Heart left ventricle (tissue), 16 donors: ENCODE measurements at places on chromosomes 6 and 20. TPM values are rescaled to one million over a fixed set of nuclear protein-coding genes. Genes with fewer than 3 reads are reported as not detected.

DNA sequence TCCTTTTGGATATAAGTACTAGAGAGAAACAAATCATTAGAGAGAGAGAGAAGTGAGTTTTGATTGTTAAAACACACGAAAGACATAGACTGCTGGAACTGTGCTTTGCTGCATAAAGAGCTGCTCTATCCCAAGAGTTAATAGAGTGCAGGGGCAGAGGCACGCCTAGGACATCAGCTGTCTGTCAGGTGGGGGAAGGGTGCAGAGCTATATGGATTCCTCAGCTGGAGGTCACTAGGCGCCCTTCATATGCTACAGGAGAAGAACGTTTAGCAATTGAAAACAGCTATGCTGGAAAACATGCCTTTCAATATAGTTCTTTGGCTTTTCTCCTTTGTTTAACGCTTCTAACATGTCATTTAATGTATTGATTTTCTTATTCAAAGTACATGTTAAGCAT lies 169.0 kb upstream of the MCHR2 start:
- no peaks in the 10 kb centered on the region for H3K36me3 ChIP-seq
- H3K27me3 ChIP-seq, result no peaks in the 10 kb centered on the region
- no peak overlapping the region for H3K27ac ChIP-seq
- H3K4me3 ChIP-seq, result no peak overlapping the region
- no peak for DNase-seq

- DNase-seq, result no peak
- H3K4me3 ChIP-seq, result no peak overlapping the region
- H3K4me1 ChIP-seq, result peaks cover 10% of the 10 kb centered on the region
- H3K27me3 ChIP-seq, result no peaks in the 10 kb centered on the region
Observed at GRCh38 chr6:163038317-163038716, 310.5 kb downstream of the PACRG start.

DNA sequence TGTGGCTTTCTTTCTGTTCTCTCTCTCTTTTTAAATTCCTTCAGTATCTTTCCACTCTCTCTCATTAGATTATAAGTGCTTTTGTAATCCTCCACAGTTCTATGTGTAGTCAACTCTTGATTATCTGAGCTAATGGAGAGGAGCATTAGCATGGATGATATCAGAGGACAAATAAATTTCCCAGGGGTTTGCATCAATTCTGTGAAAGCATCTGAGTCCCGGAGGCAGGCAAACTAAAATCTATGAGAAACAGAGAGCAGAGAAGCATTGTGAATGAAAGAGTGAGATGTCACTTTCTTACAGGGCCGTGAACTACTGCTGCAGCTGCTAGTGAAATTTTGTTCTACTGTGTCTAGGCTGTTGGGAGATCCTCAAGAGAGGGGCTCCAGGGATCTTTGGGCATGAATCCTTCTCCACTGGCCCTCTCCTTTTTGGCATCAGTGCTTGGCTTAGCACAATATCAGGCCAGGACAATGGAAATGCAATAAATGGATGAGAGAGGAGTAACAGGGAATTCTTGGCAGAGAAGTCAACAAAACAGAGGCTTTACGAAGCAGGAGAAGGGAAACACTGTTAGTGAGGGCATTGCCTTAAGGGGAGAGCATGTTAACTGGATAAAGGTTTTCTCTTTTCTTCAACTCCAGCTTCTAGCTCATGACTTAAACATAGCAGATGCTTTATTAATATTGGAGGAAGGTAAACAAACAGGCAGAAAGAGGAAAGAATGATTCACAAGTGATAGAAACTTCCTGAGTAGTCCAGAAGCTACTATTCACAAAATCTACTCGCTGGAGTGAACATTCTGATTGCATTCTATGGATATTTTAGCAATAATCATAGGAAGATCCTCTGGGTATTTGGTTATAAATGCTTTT lies 847.0 kb upstream of the MAP3K7 start:
- H3K4me1 ChIP-seq, result no peaks in the 10 kb centered on the region
- DNase-seq, result no peak
- H3K36me3 ChIP-seq, result no peaks in the 10 kb centered on the region
- no peaks in the 10 kb centered on the region for H3K27me3 ChIP-seq
- no peak overlapping the region for H3K27ac ChIP-seq
- H3K4me3 ChIP-seq, result no peak overlapping the region

DNA sequence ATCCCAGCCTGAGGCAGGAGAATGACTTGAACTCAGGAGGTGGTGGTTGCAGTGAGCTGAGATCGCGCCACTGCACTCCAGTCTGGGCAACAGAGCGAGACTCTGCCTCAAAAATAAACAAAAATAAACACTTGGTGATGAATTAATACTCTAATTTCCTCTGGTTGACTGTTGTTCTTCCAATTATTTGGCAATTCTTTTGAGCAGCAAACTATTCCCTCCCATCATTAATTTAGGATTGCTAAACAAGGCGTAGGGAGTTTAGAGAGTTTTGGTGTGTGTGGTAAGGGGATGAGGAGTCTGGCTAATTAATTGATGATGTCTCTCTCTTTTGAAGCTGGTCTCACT lies 2.7 kb upstream of the ID1 start:
- H3K4me1 ChIP-seq, result no peaks in the 10 kb centered on the region
- H3K4me3 ChIP-seq, result no peak overlapping the region
- DNase-seq, result no peak
- no peaks in the 10 kb centered on the region for H3K27me3 ChIP-seq
- H3K27ac ChIP-seq, result no peak overlapping the region

DNA sequence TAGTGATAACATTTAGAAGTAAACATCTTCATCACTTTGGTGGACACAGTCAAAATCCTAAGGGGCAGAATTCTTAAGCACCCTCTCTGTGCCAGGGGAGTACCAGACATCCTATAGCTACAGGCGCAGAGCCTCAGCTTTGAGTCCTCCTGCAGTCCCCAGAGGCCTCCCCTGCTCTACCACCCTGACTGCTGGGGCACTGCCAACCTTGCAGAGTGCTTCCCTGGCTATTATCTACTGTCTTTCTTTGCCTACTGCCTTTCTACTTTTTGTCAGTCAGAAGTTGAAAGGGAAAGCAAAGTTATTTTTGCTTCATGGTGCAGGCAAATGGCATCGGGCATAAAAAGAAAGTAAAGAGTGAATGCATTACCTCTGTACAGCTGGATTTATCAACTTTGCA lies 80.1 kb downstream of the AIG1 start:
- no peak overlapping the region for H3K4me3 ChIP-seq
- peaks cover 19% of the 10 kb centered on the region for H3K36me3 ChIP-seq
- peak; percentile 52 for DNase-seq
- H3K4me1 ChIP-seq, result no peaks in the 10 kb centered on the region

GRCh38 chr20:24702501-24703283 lies 233.3 kb downstream of the SYNDIG1 start:
- no peak overlapping the region for H3K27ac ChIP-seq
- H3K4me1 ChIP-seq, result no peaks in the 10 kb centered on the region
- DNase-seq, result no peak

GRCh38 chr6:31252625-31253024 lies 19.3 kb downstream of the HLA-C start:
- H3K27ac ChIP-seq, result no peak overlapping the region
- H3K27me3 ChIP-seq, result peaks cover 3% of the 10 kb centered on the region
- DNase-seq, result no peak
- H3K4me1 ChIP-seq, result no peaks in the 10 kb centered on the region
- no peaks in the 10 kb centered on the region for H3K36me3 ChIP-seq

- H3K27ac ChIP-seq, result no peak overlapping the region
- no peak overlapping the region for H3K4me3 ChIP-seq
- H3K36me3 ChIP-seq, result no peaks in the 10 kb centered on the region
- H3K4me1 ChIP-seq, result peaks cover 9% of the 10 kb centered on the region
- H3K27me3 ChIP-seq, result no peaks in the 10 kb centered on the region
- no peak for DNase-seq
Observed at GRCh38 chr20:17541596-17541995, 10.4 kb upstream of the BFSP1 start.

DNA sequence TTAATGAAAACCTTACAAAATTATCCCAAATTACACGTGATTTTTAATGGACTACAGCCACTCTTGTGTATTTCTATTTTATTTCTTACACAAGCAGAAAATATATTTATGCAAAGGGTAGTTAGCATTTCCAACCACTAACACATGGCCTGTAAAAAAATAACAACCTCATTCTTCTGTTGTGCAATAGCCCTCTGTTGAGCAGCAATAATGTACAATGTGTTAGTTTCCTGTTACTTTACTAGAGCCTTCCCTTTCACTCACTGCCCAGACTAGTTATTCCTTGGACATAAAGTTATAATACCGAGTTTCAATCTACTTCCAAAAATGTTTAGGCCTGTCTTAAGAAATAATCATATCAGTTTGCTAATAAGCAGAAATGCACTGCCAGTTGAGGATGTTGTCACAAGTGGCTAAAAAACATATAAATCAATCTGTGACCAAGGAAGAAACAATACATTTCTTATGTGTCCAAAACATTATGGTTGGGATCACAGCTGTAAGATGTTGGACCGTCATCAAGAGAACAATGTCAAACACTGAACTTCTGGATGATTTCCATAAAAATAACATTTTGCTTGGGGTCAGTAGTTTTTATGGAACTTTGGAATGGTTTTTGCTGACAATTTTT lies 73.6 kb upstream of the RNF146 start:
- DNase-seq, result no peak
- no peaks in the 10 kb centered on the region for H3K27me3 ChIP-seq
- H3K36me3 ChIP-seq, result no peaks in the 10 kb centered on the region
- H3K27ac ChIP-seq, result peak overlapping the region; percentile 13
- H3K4me3 ChIP-seq, result no peak overlapping the region

GRCh38 chr20:25580711-25581110 lies 4.6 kb downstream of the NINL start:
- no peaks in the 10 kb centered on the region for H3K27me3 ChIP-seq
- DNase-seq, result no peak
- H3K27ac ChIP-seq, result no peak overlapping the region

DNA sequence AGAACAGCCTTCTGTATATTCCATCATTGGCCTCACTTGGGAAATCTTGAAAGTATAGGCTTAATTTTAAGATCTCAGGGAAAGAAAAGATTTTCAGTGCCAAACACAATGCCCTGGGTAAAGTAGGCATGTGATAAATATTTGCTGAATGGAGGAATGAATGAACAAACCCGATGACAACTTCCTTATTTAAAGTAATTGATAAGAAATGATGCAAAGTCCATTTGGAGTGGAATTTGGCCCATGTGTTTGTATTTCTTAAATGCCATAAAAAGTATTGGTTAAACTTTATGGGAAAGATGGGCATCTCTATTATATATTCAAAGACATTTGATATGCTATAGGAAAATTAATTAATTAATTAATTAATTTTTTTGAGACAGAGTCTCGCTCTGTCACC lies 3.7 kb downstream of the TIAM2 start:
- peaks cover 4% of the 10 kb centered on the region for H3K4me1 ChIP-seq
- DNase-seq, result no peak
- H3K27me3 ChIP-seq, result peaks cover 3% of the 10 kb centered on the region

- no peaks in the 10 kb centered on the region for H3K36me3 ChIP-seq
- H3K27me3 ChIP-seq, result no peaks in the 10 kb centered on the region
- no peak for DNase-seq
- no peak overlapping the region for H3K4me3 ChIP-seq
- H3K27ac ChIP-seq, result no peak overlapping the region
Observed at GRCh38 chr6:132974122-132974521, 159.8 kb downstream of the RPS12 start.

DNA sequence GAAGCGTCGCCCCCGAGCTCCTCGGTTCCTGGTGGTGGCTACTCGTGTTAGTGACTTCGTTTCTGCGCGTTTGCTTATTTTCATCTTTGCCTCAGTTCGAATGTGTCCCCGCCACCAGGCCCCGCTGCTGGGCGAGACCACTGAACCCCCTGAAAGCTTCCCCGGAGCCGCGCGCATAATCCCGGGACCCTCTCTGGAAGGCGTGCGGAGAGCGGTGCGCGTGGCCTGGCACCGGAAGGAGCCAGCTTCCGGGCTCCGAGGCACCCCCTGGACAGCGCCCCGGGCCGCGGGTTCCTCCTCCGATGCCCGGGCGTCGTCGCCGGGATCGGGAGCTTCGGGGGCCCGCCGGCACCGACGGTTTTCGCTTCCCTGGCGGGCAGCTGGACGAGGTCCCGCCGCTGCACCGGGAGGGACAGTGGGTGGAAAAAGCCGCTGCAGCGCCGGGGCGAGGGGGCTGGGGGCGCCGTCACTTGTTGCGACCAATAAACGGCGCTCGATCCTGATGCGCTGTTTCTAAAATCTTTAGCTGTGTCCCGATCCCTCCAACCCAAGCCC lies 643 bp upstream of the SLC35D3 start:
- DNase-seq, result no peak
- H3K36me3 ChIP-seq, result no peaks in the 10 kb centered on the region
- H3K4me1 ChIP-seq, result peaks cover 33% of the 10 kb centered on the region

DNA sequence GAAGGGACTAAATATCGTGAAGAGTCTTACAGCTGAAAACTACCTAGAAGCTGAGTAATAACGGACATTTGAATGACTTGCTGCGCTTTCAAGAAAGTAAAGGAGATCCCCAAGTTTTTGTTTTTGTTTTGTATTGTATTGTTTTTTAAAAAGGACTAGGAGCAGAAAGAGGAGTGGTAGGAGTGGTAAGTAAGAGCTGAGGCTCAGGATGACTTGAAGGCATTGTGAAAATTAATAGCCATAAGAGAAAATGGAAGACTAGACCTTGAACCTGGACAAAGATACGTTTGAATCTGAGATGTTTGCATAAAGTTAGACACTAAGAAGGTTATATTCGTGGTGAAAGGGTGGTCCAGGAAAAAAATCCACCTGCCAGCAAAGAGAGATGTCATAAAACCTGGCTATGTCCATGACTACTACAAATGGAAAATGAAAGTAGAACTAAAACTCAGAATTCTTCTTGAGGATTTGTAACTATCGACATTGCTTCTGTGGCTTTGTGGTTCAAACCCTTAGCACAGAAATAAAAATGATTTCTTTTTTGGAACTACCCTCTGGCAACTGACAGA lies 824.8 kb upstream of the FLRT3 start:
- no peaks in the 10 kb centered on the region for H3K27me3 ChIP-seq
- DNase-seq, result no peak
- no peaks in the 10 kb centered on the region for H3K36me3 ChIP-seq
- no peaks in the 10 kb centered on the region for H3K4me1 ChIP-seq
- no peak overlapping the region for H3K27ac ChIP-seq
- H3K4me3 ChIP-seq, result no peak overlapping the region

- H3K4me3 ChIP-seq, result no peak overlapping the region
- H3K36me3 ChIP-seq, result no peaks in the 10 kb centered on the region
- no peaks in the 10 kb centered on the region for H3K27me3 ChIP-seq
- DNase-seq, result no peak
Observed at GRCh38 chr6:130840050-130840449, 12.8 kb downstream of the SMLR1 start.

DNA sequence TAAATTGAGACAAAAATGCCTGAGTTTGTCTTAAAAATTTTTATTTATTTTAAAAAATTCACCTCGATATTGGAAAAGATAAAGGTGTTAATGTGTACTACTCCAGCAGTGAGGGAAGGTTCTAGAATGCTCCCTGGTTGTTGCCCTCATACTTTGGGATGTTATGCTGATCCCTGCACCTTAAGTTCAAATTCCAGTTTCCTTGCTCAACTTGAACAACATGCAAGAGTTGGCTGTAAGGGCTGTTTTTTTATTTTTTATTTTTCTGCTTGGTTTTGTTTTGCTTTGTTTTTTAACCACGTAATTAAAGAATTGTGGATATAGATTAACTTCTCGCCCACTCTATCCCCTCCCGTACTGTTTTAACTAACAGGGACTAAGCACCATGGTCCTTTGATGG lies 158.7 kb upstream of the CITED2 start:
- H3K27ac ChIP-seq, result no peak overlapping the region
- no peak overlapping the region for H3K4me3 ChIP-seq
- no peaks in the 10 kb centered on the region for H3K27me3 ChIP-seq
- DNase-seq, result no peak

Gene KIAA1755
- total RNA-seq, result 2.9 TPM

Gene NHLRC1
- total RNA-seq, result 2.1 TPM

Gene FNDC11
- not detected for total RNA-seq

Gene CAGE1
- not detected for total RNA-seq

Gene ADGB
- total RNA-seq, result not detected

Gene LKAAEAR1
- not detected for total RNA-seq

Gene GPSM3
- total RNA-seq, result 4.0 TPM

Gene NRN1
- 21.0 TPM for total RNA-seq
